Breast epithelium (tissue), 4 donors: ENCODE measurements at places on chromosomes 5 and 9.

DNA sequence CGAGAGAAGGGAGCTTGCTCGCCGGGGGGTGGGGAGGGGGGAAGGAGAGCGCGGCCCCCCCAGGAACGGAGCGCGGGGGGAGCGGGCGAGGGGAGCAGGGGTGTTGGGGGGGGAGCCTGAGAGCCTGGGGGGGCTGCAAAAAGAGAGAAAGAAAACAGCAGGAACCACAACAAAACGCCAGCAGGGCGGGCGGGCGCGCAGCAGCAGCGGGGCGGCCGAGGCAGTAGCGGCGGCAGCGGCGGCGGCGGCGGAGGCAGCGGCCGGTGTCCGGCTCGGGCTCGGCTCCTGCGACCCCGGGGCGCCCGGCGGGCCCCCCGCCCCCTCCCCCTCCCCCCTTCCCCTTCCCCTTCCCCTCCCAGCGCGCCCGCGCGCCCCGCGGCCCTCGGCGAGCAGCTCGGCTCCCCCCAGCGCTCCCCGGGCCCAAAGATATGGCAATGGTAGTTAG lies 1.6 kb downstream of the NR2F1 start:
- peak overlapping the region; percentile 68 for H3K27ac ChIP-seq
- no peak for DNase-seq
- no peaks in the 10 kb centered on the region for H3K4me1 ChIP-seq
- peak overlapping the region; percentile 63 for H3K4me3 ChIP-seq

- no peaks in the 10 kb centered on the region for H3K27me3 ChIP-seq
- no peak overlapping the region for H3K27ac ChIP-seq
- no peaks in the 10 kb centered on the region for H3K36me3 ChIP-seq
- no peaks in the 10 kb centered on the region for H3K4me1 ChIP-seq
- no peak overlapping the region for H3K4me3 ChIP-seq
Measured at GRCh38 chr9:94002316-94003140, 47.4 kb upstream of the BARX1 start.

- H3K4me1 ChIP-seq, result no peaks in the 10 kb centered on the region
- DNase-seq, result no peak
- H3K4me3 ChIP-seq, result no peak overlapping the region
- no peaks in the 10 kb centered on the region for H3K27me3 ChIP-seq
- H3K27ac ChIP-seq, result no peak overlapping the region
Measured at GRCh38 chr9:130908146-130908877, 11.7 kb upstream of the QRFP start.

DNA sequence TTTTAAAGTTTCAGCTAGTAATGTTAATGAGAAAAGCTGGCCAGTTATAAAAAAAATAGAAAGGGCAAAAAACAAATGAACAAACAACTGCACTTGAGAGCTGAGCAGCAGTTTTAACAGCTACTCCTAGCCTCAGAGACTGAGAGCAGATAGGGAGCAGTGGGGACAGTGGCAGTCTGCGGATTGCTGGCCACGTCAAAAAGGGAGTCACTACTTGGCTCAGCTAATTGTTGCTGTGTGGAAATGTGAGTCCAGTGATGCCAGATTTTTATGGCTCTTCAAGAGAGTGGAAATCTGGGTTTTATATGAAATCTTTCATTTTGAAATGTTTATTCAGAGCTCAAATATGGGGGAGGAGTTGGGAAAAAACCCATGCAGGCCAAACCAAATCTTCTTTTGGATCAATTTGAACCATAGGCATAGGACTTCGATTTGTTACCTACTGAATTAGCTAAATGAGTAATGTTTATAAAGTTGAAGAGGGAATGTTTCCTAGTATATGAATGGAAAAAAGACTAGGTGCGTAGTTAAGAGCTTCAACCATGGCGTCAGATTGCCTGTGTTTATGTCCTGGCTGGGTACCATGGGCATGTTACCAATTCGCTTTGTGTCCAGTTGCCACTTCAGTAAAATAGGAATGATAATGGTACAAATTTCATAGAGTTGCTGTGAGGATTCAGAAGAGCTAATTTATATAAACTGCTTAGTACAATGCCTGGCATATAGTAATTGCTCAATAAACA lies 102.1 kb downstream of the PAM start:
- DNase-seq, result no peak
- no peaks in the 10 kb centered on the region for H3K36me3 ChIP-seq
- no peaks in the 10 kb centered on the region for H3K27me3 ChIP-seq
- no peaks in the 10 kb centered on the region for H3K4me1 ChIP-seq
- no peak overlapping the region for H3K27ac ChIP-seq

DNA sequence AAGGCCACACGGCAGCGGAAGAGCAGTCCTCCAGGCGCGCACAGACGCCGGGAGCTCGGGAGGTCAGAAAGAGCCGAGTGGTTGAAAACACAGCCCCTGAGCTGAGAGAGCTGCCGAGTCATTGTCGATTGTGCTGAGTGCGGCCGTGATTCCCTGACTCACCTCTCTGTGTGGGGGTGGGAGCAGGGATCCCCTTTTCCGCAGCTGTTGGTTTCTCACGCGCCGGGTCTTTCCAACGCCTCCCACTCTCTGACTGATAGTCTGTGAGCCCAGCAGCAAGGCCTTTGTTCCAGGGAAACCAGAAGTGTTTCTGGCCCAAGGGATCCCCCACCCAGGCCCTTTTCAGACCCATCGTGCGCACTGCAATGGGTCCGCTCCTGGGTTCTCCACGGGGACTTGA lies 97.3 kb downstream of the MRPL36 start:
- DNase-seq, result peak; percentile 7
- no peaks in the 10 kb centered on the region for H3K27me3 ChIP-seq
- no peaks in the 10 kb centered on the region for H3K4me1 ChIP-seq
- no peaks in the 10 kb centered on the region for H3K36me3 ChIP-seq
- no peak overlapping the region for H3K4me3 ChIP-seq

GRCh38 chr9:110582156-110582555 lies 2.6 kb upstream of the SVEP1 start:
- no peaks in the 10 kb centered on the region for H3K4me1 ChIP-seq
- no peaks in the 10 kb centered on the region for H3K27me3 ChIP-seq
- no peak overlapping the region for H3K4me3 ChIP-seq

GRCh38 chr9:34992376-34992951 lies 2.9 kb downstream of the DNAJB5 start:
- no peak for DNase-seq
- peak overlapping the region; percentile 95 for H3K27ac ChIP-seq
- no peaks in the 10 kb centered on the region for H3K27me3 ChIP-seq

DNA sequence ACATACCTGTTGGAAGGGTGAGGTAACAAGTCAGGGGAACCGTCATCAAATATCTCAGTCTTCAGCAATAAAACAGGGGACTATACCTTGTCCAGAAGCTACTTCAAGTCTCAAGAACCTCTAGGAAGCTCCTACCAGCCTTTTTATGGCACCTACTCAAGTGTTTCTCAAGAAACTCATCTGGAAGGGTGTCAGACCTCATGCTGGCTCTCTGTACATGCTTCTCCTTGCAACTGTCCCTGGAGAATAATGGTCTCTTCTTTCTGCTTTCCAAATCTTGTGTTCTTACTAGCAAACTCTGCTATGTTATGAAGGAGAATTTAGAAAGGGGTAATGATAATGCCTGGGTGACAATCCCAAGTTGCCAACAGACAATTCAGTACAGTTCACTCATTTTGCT lies 8.3 kb upstream of the PTAR1 start:
- no peak for DNase-seq
- H3K4me3 ChIP-seq, result no peak overlapping the region
- H3K27me3 ChIP-seq, result no peaks in the 10 kb centered on the region
- no peaks in the 10 kb centered on the region for H3K36me3 ChIP-seq
- H3K27ac ChIP-seq, result no peak overlapping the region
- no peaks in the 10 kb centered on the region for H3K4me1 ChIP-seq

- H3K36me3 ChIP-seq, result no peaks in the 10 kb centered on the region
- no peaks in the 10 kb centered on the region for H3K27me3 ChIP-seq
- H3K4me1 ChIP-seq, result no peaks in the 10 kb centered on the region
- no peak overlapping the region for H3K4me3 ChIP-seq
Measured at GRCh38 chr5:122611406-122611805, 163.5 kb upstream of the SNX2 start.

- H3K27ac ChIP-seq, result no peak overlapping the region
- H3K36me3 ChIP-seq, result no peaks in the 10 kb centered on the region
- H3K27me3 ChIP-seq, result no peaks in the 10 kb centered on the region
Measured at GRCh38 chr9:114126247-114127060, 27.4 kb upstream of the KIF12 start.

- H3K4me1 ChIP-seq, result no peaks in the 10 kb centered on the region
- H3K4me3 ChIP-seq, result no peak overlapping the region
- no peak overlapping the region for H3K27ac ChIP-seq
- H3K27me3 ChIP-seq, result no peaks in the 10 kb centered on the region
Measured at GRCh38 chr5:60959156-60959555, 14.2 kb downstream of the NDUFAF2 start.

GRCh38 chr5:132976852-132977251 lies 13.4 kb upstream of the AFF4 start:
- no peak overlapping the region for H3K4me3 ChIP-seq
- H3K36me3 ChIP-seq, result no peaks in the 10 kb centered on the region
- H3K27me3 ChIP-seq, result no peaks in the 10 kb centered on the region
- no peak for DNase-seq
- H3K27ac ChIP-seq, result no peak overlapping the region

- H3K4me1 ChIP-seq, result no peaks in the 10 kb centered on the region
- no peaks in the 10 kb centered on the region for H3K27me3 ChIP-seq
- no peaks in the 10 kb centered on the region for H3K36me3 ChIP-seq
- no peak for DNase-seq
- no peak overlapping the region for H3K27ac ChIP-seq
- H3K4me3 ChIP-seq, result no peak overlapping the region
Measured at GRCh38 chr5:111752426-111752965, 4.5 kb downstream of the NREP start.

GRCh38 chr5:172164769-172165212 lies 23.2 kb downstream of the STK10 start:
- no peak overlapping the region for H3K27ac ChIP-seq
- H3K27me3 ChIP-seq, result no peaks in the 10 kb centered on the region
- H3K4me3 ChIP-seq, result no peak overlapping the region
- DNase-seq, result no peak
- no peaks in the 10 kb centered on the region for H3K4me1 ChIP-seq
- H3K36me3 ChIP-seq, result no peaks in the 10 kb centered on the region

GRCh38 chr9:19517202-19517942 lies 108.6 kb downstream of the ACER2 start:
- no peaks in the 10 kb centered on the region for H3K27me3 ChIP-seq
- no peaks in the 10 kb centered on the region for H3K4me1 ChIP-seq
- H3K4me3 ChIP-seq, result no peak overlapping the region
- no peak for DNase-seq
- H3K36me3 ChIP-seq, result no peaks in the 10 kb centered on the region

DNA sequence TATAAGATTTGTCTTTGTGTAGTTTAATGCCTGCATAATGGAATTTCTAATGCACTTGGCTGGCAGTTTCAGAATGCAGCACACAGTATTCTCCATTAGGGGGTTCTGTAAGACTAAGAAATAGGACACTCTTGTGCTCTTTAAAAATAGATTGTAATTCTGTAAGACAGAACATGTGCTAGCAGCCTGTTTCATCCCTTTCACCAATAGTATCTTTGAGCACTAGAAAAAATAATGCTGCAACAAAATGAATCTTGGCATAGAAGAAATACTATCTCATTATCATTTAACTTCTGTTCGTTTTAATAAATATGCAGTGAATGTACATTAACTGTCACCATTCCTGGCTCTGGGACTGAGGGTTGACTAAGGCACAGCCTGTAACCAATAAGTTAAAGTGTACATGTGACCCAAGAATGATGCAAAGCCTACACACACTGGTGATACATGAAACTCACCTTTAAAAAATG lies 23.8 kb upstream of the ZNF622 start:
- H3K27ac ChIP-seq, result no peak overlapping the region
- no peak overlapping the region for H3K4me3 ChIP-seq
- no peak for DNase-seq
- H3K36me3 ChIP-seq, result no peaks in the 10 kb centered on the region
- no peaks in the 10 kb centered on the region for H3K4me1 ChIP-seq
- H3K27me3 ChIP-seq, result no peaks in the 10 kb centered on the region
